ENCODE measurements at places on chromosomes 6 and 20.

- no peak overlapping the region for H3K4me3 ChIP-seq
- H3K27me3 ChIP-seq: no peaks in the 10 kb centered on the region
- no peak for DNase-seq
- no peak overlapping the region for H3K27ac ChIP-seq
- no peaks in the 10 kb centered on the region for H3K36me3 ChIP-seq
These were observed 656.7 kb downstream of the EPHA7 start for GRCh38 chr6:92762443-92763273.

DNA sequence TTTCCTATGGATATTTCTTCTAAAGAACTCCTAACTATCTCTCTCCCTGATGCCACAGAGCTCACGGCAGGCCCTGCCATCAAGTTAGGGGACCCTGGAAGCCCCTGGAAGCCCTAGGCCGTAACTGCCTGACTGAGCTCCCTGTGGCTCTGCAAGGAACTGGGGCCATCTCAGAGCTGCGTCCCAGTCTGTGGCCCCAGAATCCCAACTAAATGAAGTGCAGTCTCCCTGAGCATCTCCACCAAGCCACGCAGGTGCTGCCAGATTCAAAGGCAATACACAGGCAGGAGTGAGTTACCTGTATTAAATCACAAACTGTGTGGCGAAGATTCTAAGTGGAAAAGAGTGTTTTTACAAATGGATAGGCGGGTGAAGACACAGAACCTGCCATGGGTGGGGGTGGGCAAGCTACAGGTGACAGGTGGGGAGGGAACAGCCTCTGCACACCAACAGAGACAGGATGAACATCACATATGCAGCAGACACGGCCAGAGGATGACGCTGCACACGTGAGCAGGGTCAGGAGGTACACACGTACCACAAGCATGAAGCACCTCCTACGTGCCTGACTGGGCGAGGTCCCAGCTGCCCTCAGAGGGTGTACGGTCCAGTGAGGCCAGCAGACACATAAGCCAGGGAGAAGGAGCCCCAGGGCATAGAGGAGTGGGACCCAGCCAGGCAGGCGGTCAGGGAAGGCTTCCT, 358.5 kb downstream of the ZFAND3 start:
- peaks cover 34% of the 10 kb centered on the region for H3K36me3 ChIP-seq
- DNase-seq: no peak
- H3K4me1 ChIP-seq: peaks cover 5% of the 10 kb centered on the region

DNA sequence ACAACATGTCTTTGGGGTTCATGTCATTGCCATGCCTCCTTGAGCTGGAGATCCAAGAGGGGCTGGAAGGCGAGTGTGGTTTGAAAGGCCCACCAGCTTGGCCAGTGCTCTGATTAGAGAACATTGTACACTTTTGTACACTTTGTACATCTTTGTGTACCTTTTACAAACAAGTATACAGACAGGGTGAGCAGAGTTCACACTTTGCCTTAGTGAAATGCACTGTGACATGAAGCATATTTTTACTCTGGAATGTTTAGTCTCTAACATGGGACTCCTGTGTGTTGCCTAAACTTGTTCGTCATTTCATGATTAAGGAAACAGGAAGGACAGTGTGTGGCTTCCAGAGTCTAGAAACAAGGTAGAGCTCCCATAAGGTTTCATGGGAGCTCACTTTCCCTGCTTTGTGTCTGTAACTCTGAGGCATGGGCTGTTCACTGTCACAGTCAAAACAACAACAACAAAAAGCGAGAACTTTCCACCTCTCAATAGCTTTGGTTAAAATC, 225.8 kb upstream of the SOX4 start:
- no peaks in the 10 kb centered on the region for H3K4me1 ChIP-seq
- H3K4me3 ChIP-seq: no peak overlapping the region
- no peak overlapping the region for H3K27ac ChIP-seq
- DNase-seq: no peak
- no peaks in the 10 kb centered on the region for H3K36me3 ChIP-seq

GRCh38 chr6:1724124-1724523, 114.4 kb downstream of the FOXC1 start:
- H3K27me3 ChIP-seq: no peaks in the 10 kb centered on the region
- no peak overlapping the region for H3K27ac ChIP-seq
- H3K36me3 ChIP-seq: peaks cover 36% of the 10 kb centered on the region
- no peak for DNase-seq
- H3K4me1 ChIP-seq: no peaks in the 10 kb centered on the region
- H3K4me3 ChIP-seq: no peak overlapping the region

DNA sequence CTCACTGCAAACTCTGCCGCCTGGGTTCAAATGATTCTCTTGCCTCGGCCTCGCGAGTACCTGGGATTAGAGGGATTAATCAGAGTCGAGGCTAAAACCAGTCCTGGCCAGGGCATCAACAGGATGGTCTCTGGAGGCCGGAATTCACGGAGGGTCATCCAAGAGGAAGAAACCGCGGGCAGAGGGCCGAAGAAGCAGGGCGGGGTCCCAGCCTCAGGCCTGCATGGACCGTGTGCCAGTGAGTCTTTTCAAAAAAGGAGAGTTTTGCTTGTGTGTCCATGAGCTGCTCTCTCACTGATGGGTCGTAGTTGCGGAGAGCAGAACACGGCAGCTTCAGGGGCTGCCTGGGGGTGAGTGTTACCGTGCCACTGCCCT, 295.1 kb upstream of the ZNF337 start:
- no peak overlapping the region for H3K4me3 ChIP-seq
- no peaks in the 10 kb centered on the region for H3K36me3 ChIP-seq
- H3K27me3 ChIP-seq: peaks cover 8% of the 10 kb centered on the region
- no peak overlapping the region for H3K27ac ChIP-seq
- H3K4me1 ChIP-seq: peaks cover 17% of the 10 kb centered on the region
- DNase-seq: no peak

DNA sequence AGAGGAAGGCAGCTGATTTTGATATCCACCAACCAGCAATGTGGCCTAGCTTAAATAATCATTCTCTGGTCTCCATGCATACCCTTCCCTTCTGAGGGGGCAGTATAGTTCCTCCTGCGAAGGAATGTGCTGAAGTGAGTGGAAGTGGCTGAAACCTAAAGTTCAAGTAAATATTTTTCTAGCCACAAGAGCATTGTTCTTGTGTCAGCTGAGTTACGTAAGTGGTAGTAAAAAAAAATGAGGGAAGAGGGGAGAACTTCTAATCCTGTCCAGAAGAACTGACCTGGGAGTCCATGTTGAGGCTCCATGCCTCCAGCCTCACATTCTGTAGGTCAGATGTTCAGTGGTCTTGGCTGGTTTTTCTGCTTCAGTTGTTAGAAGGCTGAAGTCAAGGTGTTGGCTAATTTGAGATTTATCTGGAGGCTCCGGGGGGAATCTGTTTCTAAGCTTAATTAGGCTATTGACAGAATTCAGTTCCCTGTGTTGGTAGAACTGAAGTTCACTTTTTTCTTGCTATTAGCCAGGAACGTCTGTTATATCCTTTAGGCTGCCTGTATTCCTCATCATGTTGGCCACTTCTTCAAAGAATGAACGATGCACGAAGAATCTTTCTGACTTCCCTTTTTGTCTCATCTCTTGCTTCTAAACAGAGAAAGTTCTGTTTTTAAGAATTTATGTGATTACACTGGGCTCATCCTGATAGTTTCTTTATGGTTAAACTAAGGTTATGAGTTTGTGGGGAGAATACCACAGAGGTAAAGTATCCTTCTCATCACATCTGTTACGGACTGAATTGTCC, 207.1 kb upstream of the PRSS16 start:
- no peaks in the 10 kb centered on the region for H3K4me1 ChIP-seq
- H3K4me3 ChIP-seq: no peak overlapping the region
- H3K27me3 ChIP-seq: peaks cover 58% of the 10 kb centered on the region
- DNase-seq: no peak
- no peaks in the 10 kb centered on the region for H3K36me3 ChIP-seq
- no peak overlapping the region for H3K27ac ChIP-seq

DNA sequence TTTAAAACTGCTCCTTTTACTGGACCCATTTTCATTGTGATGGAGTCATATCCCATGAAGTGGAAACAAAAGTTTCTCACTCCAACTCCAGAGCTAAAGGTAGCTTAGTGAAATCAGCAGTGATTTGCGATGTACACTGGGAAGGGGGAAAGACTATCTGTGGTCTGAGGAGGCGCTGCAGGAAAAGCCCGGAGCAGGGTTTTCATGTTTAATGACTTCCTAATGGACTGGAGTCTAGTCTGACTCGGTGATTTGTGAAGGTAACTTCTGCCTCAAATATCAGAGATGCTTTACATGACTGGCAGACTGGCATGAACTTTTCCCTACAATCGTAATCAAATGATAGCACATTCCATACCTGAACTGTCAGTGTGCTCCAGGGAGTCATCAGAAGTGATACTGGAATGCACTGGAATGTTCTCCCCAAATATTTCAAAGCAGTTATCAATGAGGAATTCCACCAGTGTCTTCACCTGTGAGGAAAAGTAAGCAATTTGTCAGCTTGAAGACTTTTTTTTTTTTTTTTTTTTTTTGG, 7.0 kb downstream of the TAGAP start:
- peak overlapping the region; percentile 36 for H3K4me3 ChIP-seq
- H3K27ac ChIP-seq: peak overlapping the region; percentile 56
- H3K4me1 ChIP-seq: peaks cover 21% of the 10 kb centered on the region
- H3K27me3 ChIP-seq: no peaks in the 10 kb centered on the region
- DNase-seq: no peak
- H3K36me3 ChIP-seq: peaks cover 89% of the 10 kb centered on the region

GRCh38 chr20:56373942-56374341, 15.2 kb downstream of the FAM210B start:
- H3K27ac ChIP-seq: no peak overlapping the region
- H3K27me3 ChIP-seq: no peaks in the 10 kb centered on the region
- no peak for DNase-seq

- peaks cover 2% of the 10 kb centered on the region for H3K27me3 ChIP-seq
- no peak overlapping the region for H3K27ac ChIP-seq
- no peaks in the 10 kb centered on the region for H3K4me1 ChIP-seq
- DNase-seq: no peak
- no peak overlapping the region for H3K4me3 ChIP-seq
These were observed 37.5 kb upstream of the TMEM170B start for GRCh38 chr6:11500008-11500407.

GRCh38 chr6:159062564-159062945, 17.8 kb upstream of the TAGAP start:
- peak overlapping the region; percentile 56 for H3K4me3 ChIP-seq
- H3K27ac ChIP-seq: peak overlapping the region; percentile 98
- DNase-seq: peak; percentile 80

DNA sequence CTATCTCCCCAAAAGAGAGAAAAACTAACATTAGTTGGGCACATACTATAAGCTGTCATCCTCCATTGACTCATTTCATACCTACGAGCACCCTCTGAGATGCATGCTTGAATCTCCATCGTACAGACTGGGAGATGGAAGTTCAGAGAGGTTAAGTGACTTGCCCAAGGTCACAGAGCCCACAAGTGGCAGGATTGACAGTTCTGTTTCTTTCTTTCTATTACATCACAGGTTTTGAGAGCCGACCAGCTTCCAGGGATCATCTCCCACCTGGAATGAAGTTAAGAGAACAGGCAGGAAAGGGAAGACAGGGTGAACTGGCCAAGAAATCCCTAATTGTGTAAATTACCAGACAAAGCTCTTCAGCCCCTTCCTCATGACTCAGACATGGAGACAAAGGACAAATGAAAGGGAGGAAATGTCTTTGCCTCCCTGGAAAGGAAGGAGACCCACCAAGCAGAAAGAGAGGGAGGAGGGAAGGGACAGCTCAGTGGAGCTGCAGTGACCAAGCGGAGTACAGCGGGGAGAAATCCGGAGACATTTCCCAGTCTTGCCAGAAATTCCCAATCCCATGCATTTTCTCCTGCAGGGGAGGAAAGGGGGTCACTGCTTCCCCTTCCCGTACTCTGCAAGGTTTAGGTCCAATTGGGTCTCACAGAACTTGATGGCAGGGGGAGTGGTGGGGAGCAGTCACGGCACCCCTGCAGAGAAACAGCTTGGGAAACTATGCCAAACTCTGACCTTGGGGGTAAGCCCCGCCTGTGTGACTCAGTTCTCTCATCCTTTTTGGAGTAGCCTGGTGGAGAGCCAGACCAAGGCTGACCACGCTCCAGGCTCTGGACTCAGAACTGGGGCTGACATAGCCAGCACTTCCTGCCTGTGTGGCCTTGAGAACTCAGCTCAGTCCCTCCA, 154.3 kb downstream of the ANKRD60 start:
- H3K36me3 ChIP-seq: no peaks in the 10 kb centered on the region
- H3K4me3 ChIP-seq: no peak overlapping the region
- H3K27ac ChIP-seq: no peak overlapping the region
- peaks cover 5% of the 10 kb centered on the region for H3K4me1 ChIP-seq
- H3K27me3 ChIP-seq: peaks cover 23% of the 10 kb centered on the region

GRCh38 chr6:19463250-19463649, 373.9 kb upstream of the ID4 start:
- no peaks in the 10 kb centered on the region for H3K36me3 ChIP-seq
- H3K27me3 ChIP-seq: no peaks in the 10 kb centered on the region
- H3K27ac ChIP-seq: no peak overlapping the region
- no peak overlapping the region for H3K4me3 ChIP-seq
- DNase-seq: no peak

- DNase-seq: no peak
- no peaks in the 10 kb centered on the region for H3K27me3 ChIP-seq
- H3K4me1 ChIP-seq: peaks cover 70% of the 10 kb centered on the region
- H3K27ac ChIP-seq: no peak overlapping the region
- H3K4me3 ChIP-seq: no peak overlapping the region
These were observed 94.5 kb downstream of the PREX1 start for GRCh38 chr20:48733296-48733790.

- DNase-seq: peak; percentile 63
- H3K4me1 ChIP-seq: peaks cover 8% of the 10 kb centered on the region
- H3K27me3 ChIP-seq: peaks cover 71% of the 10 kb centered on the region
- H3K4me3 ChIP-seq: peak within 1 kb of the TSS; percentile 47
- H3K36me3 ChIP-seq: no peaks in the 10 kb centered on the region
These were observed at the start of gene HRH3 for GRCh38 chr20:62219992-62220665. Gene HRH3 (minus strand): TSS chr20:62220278. CDS start chr20:62219970, 308 bp downstream.

GRCh38 chr6:18415671-18416340, 28.7 kb downstream of the RNF144B start:
- H3K4me3 ChIP-seq: no peak overlapping the region
- no peak for DNase-seq
- no peaks in the 10 kb centered on the region for H3K27me3 ChIP-seq
- no peak overlapping the region for H3K27ac ChIP-seq

GRCh38 chr6:166167258-166167731, 356 bp downstream of the TBXT start:
- peaks cover 62% of the 10 kb centered on the region for H3K27me3 ChIP-seq
- H3K36me3 ChIP-seq: peaks cover 2% of the 10 kb centered on the region
- H3K4me3 ChIP-seq: no peak overlapping the region

- DNase-seq: no peak
- peaks cover 27% of the 10 kb centered on the region for H3K27me3 ChIP-seq
- H3K27ac ChIP-seq: no peak overlapping the region
- peaks cover 25% of the 10 kb centered on the region for H3K4me1 ChIP-seq
- no peak overlapping the region for H3K4me3 ChIP-seq
- no peaks in the 10 kb centered on the region for H3K36me3 ChIP-seq
These were observed 13.5 kb upstream of the SERPINB6 start for GRCh38 chr6:2984738-2985406.
